Omental fat pad (tissue), 4 donors: ENCODE measurements at places on chromosomes 16 and 17. TPM values are rescaled to one million over a fixed set of nuclear protein-coding genes. Genes with fewer than 3 reads are reported as not detected.
A peak's percentile ranks its signal among the peaks of the same experiment; 100 is the strongest.

TMED6 gene
- total RNA-seq = not detected

DNA sequence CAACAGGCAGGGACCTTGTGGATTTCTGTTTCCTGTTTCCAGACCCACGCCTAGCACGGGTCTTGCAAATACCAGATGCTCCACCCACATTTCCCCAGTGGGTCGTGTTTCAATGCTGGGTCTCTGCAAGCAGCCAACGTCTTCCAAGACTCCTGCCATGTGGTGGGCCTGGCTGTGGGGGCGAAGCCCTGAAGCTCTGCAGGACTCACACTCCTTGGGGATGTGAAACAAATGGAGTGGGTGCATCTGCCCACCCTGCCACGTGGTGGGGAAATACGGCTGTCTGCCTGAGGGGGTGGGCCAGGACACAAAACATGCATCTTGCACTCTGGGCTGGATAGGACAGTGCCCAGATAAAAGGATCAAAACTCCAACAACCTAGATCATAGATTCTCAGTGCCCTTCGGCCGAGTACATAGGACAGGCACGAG is 32.6 kb downstream of the FA2H start:
- DNase-seq = no peak

DNA sequence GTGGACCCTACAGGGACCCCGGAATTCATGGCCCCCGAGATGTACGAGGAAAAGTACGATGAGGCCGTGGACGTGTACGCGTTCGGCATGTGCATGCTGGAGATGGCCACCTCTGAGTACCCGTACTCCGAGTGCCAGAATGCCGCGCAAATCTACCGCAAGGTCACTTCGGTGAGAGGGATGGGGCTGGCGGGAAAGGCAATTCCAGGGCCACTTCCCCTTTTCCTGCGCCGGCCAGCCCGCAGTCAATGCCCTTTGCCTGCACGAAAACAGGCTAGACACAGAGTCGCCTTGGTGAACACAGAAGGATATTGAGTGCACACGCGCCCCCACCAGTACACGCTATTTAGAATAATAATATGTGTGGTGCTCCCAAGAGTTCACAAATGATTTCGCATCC is 4.0 kb downstream of the WNK4 start:
- DNase-seq = no peak

- DNase-seq = no peak
These were observed 19.6 kb upstream of the CCL2 start for GRCh38 chr17:34235389-34236028.

GRCh38 chr16:68298907-68299561 is 11.7 kb downstream of the SLC7A6OS start:
- DNase-seq = no peak

DNA sequence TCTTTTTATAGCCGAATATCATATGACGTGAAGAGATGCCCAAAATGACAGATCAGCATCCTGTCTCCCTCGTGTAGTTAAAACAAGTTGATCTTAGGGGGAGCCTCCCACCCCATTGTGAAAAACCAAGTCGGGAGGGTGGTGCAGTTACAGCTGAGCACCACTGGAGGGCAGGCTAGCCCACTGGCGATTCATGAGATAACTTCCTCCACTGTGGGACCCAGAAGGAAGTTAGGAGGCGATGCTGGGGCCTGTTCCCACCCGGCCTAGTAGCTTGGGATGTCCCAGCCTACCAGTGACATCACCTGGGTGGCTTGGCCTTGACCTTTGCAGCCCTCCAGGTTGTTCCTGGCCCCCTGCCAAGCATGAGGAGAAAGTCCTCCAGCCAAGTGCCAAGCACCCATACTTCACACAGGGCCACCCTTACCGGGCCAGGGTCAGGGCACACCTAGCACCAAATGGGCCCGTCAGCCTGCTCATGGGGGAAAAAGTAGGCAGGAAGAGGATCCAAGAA is 8.1 kb upstream of the CPNE2 start:
- DNase-seq = no peak

DNA sequence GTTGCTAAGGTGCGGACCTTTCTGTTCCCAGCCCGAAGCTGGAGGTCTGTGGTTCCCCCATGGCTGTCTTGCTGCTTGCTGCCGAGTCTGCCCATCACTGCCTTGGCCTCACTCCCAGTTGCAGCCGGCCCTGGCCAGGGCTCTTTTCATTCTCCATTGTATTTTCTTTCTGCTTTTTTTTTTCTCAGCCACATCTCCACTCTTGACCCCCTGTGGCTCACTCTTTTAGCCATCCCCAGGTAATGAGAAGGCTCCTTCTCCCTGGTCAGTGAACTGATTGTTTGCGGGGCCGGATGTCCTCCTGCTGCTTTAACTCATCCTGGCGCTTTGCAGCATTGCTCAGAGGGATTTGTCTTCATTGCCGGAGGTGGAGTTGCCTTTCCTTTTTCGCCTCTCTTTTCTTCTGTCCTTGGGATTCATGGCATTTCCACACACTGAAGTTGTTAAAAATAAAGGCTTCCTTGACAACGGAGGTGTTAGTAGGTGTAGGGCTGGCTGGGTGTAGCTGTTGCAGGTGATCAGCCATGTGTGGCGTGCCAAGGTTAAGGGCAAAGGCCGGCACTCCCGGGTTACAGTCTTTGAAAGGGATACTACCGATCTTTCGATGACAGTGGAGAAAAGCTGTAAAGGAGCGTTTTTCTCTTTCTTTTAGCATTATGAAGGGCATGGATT is 34.1 kb downstream of the MAP2K6 start:
- DNase-seq = no peak

DNA sequence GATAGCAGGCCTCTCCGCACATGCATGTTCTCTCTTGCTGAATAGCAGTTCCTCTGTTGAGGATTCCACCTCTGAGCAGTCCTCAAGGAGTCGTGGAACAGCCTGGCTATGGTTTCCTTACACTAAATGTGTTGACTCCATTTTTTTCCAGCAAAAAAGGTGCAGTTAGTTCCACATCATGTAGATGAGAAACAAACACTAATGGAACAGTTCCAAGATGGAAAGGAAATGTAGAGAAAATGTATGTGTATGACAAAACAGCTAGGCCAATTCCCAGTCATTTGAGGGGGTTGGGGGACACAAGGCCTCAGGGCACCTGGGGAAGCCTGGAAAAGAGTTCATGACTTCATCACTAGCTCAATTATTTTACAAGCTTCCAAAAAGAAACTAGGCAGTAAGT is 90.0 kb downstream of the CFDP1 start:
- no peak for DNase-seq

GRCh38 chr17:68439656-68440290 is 17.5 kb downstream of the WIPI1 start:
- DNase-seq = no peak

- DNase-seq = no peak
These were observed 13.5 kb downstream of the MAPT start for GRCh38 chr17:45907750-45908395.

GRCh38 chr16:31438414-31438813 is 4.2 kb downstream of the ZNF843 start:
- DNase-seq = no peak

GRCh38 chr17:6831661-6832263 is at the start of gene TEKT1:
TSS of gene TEKT1 (minus strand) at chr17:6831729. CDS start at chr17:6830376, 1,353 bp downstream.
- DNase-seq = peak; percentile 60

DNA sequence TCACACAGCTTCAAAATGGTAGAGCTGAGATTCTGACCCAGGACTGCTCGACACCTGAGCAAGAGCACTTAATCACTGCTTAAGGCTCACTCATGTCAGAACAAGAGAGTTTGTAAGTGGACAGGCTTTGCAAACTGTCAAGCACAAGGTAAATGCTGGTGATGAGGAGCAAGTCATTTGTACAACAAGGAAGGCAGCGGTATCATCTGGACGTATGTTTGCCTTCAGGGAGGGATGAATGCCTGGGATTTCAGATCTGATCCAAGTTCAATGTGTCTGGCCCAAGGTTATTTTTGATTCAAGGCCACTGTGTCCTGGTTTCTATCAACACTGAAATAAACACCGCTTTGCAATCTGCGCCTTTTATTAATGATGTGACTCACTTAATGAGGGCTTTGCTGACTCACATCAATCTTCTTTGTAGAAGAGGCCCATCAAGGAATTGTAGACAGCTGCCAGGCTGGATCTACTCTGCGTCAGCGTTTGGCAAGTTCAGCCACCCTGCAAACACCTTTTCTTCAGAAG is 174.4 kb upstream of the HS3ST3A1 start:
- no peak for DNase-seq
